Naive thymus-derived CD8-positive, alpha-beta T cell (primary cell): ENCODE measurements at places on chromosomes 11 and 22. TPM values are rescaled to one million over a fixed set of nuclear protein-coding genes. Genes with fewer than 3 reads are reported as not detected.

- H3K4me1 ChIP-seq: peaks cover 1% of the 10 kb centered on the region
- H3K27me3 ChIP-seq: peaks cover 7% of the 10 kb centered on the region
- DNase-seq: no peak
- no peaks in the 10 kb centered on the region for H3K36me3 ChIP-seq
These were observed 21.8 kb downstream of the CLMP start for GRCh38 chr11:123173040-123173855.

GRCh38 chr22:26169315-26170111 lies at the start of gene SEZ6L:
Gene SEZ6L (plus strand): TSS chr22:26169462. CDS start chr22:26169670, 208 bp downstream.
- peaks cover 75% of the 10 kb centered on the region for H3K27me3 ChIP-seq
- no peak for DNase-seq
- H3K4me3 ChIP-seq: peak within 1 kb of the TSS; percentile 51
- no peak within 1 kb of the TSS for H3K27ac ChIP-seq
- no peaks in the 10 kb centered on the region for H3K36me3 ChIP-seq
- peaks cover 2% of the 10 kb centered on the region for H3K4me1 ChIP-seq

DNA sequence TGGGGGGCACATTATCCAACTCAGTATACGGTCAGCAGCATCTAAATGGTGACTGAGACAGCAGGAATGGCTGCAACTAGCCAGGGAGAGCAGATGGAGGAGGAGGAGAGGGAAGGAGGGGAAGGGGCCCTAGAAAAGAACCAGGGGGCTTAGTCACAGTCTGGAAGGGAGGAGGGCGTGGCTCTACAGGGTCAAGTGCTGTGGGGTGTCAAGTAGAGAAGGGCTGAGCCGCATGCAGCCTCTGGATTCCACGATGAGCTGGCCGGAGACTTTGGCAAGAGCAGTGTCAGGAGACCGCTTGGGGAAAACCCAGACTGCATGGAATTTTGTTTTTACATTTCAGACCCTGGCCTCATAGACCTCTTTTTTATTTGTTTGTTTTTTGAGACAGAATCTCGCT lies 25.8 kb upstream of the PPFIA1 start:
- H3K4me1 ChIP-seq: no peaks in the 10 kb centered on the region
- no peak for DNase-seq
- H3K36me3 ChIP-seq: no peaks in the 10 kb centered on the region

- H3K27ac ChIP-seq: no peak overlapping the region
- no peak for DNase-seq
- peaks cover 6% of the 10 kb centered on the region for H3K4me1 ChIP-seq
- H3K4me3 ChIP-seq: no peak overlapping the region
- H3K27me3 ChIP-seq: no peaks in the 10 kb centered on the region
These were observed 48.3 kb upstream of the PAK1 start for GRCh38 chr11:77522215-77522614.

DNA sequence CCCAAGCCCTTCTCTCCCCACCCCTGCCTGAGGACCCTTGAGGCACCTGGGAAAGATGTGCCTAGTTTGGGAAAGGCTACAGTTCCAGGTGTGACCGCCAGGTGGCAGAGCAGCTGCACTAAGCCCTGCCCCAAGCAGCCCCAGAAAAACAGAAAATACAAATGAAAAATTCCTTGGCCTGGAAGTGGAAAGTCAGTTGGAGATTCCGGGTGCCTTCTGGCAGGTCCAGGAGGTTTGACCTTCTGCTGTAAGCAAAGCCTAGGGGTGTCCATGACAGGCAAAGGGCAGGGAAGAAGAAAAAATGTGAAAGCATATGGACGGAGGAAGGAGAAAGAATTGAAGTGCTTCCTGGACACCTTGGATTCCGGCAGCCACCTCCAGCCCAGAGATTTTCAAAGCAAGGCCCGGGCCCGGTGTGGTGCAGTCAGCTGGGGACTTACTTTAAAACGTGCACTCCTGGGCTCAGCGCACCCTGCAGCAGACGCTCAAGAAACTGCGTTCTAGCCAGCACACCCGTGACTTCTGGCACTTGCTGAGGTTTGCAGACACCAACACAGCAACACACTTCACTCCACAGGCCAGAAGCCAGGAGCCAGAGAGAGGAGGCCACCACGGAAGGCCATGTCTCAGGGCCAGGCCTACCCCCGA lies 37.3 kb upstream of the SLC22A12 start:
- H3K4me3 ChIP-seq: no peak overlapping the region
- peak; percentile 37 for DNase-seq
- H3K27me3 ChIP-seq: no peaks in the 10 kb centered on the region
- no peaks in the 10 kb centered on the region for H3K36me3 ChIP-seq
- peak overlapping the region; percentile 60 for H3K27ac ChIP-seq

DNA sequence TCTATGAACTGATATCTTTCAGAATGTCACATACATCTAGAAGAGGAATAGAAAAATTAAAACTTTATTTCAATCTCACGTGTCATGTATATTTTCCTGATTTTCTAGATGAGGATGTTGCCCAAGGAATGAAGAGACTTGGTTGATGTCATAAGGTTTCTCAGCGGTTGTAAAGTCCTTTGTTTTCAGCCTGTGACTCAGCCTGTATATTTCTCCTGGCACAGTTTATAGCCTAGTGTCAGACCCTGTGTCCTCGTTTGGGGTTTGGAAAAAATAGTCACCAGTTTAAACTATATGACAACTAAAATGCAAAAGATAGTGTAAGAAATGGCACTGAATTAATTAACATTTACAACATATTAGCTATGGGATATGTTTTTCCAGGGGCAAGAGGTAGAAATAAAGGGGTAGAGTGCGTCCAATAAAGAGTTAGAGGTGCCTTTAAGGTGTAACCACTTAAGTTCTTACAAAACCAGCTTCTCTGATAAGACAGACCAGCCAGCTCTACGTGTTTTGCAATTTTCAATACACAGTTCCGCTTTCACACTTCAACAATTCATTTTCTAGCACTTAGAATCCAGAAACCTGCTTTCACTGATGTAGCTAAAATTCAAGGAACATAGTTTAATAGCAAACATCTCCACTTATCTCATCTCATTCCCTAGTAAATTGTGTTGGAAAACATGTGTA lies 1432.6 kb upstream of the TENM4 start:
- no peaks in the 10 kb centered on the region for H3K36me3 ChIP-seq
- DNase-seq: no peak
- no peaks in the 10 kb centered on the region for H3K4me1 ChIP-seq
- H3K4me3 ChIP-seq: no peak overlapping the region
- H3K27me3 ChIP-seq: no peaks in the 10 kb centered on the region

- H3K36me3 ChIP-seq: no peaks in the 10 kb centered on the region
- H3K27ac ChIP-seq: no peak overlapping the region
- H3K27me3 ChIP-seq: no peaks in the 10 kb centered on the region
- no peaks in the 10 kb centered on the region for H3K4me1 ChIP-seq
These were observed 732.7 kb upstream of the TENM4 start for GRCh38 chr11:80173371-80174136.

GRCh38 chr11:72856065-72856464 lies 41.9 kb downstream of the ATG16L2 start:
- no peak overlapping the region for H3K4me3 ChIP-seq
- H3K36me3 ChIP-seq: peaks cover 29% of the 10 kb centered on the region
- no peaks in the 10 kb centered on the region for H3K27me3 ChIP-seq
- no peak for DNase-seq
- no peak overlapping the region for H3K27ac ChIP-seq

GRCh38 chr11:2151500-2152257 lies 9.3 kb downstream of the INS start:
- no peaks in the 10 kb centered on the region for H3K36me3 ChIP-seq
- H3K27me3 ChIP-seq: peaks cover 19% of the 10 kb centered on the region
- peak; percentile 73 for DNase-seq
- peak overlapping the region; percentile 69 for H3K4me3 ChIP-seq
- H3K4me1 ChIP-seq: peaks cover 7% of the 10 kb centered on the region
- H3K27ac ChIP-seq: no peak overlapping the region

GRCh38 chr22:21992593-21993237 lies 10.1 kb upstream of the TOP3B start:
- H3K4me1 ChIP-seq: no peaks in the 10 kb centered on the region
- no peaks in the 10 kb centered on the region for H3K27me3 ChIP-seq
- H3K36me3 ChIP-seq: no peaks in the 10 kb centered on the region
- H3K27ac ChIP-seq: no peak overlapping the region

GRCh38 chr11:126756421-126756820 lies 244.1 kb downstream of the KIRREL3 start:
- no peak overlapping the region for H3K4me3 ChIP-seq
- H3K27me3 ChIP-seq: peaks cover 8% of the 10 kb centered on the region
- no peak for DNase-seq
- no peaks in the 10 kb centered on the region for H3K4me1 ChIP-seq

- peaks cover 57% of the 10 kb centered on the region for H3K36me3 ChIP-seq
- DNase-seq: no peak
- no peak overlapping the region for H3K27ac ChIP-seq
- H3K4me1 ChIP-seq: peaks cover 20% of the 10 kb centered on the region
These were observed 28.6 kb downstream of the TAF1D start for GRCh38 chr11:93712678-93713077.

GAB2 gene
- 3.0 TPM for total RNA-seq

ELF5 gene
- total RNA-seq: not detected

ACTN3 gene
- total RNA-seq: 0.27 TPM

MYOD1 gene
- total RNA-seq: not detected
